ENCODE measurements at places on chromosomes 12 and 14. TPM values are rescaled to one million over a fixed set of nuclear protein-coding genes. Genes with fewer than 3 reads are reported as not detected.

Gene SLC25A21
- total RNA-seq: 2.6 TPM

Gene HIP1R
- 21.7 TPM for total RNA-seq

Gene GON7
- total RNA-seq: 18.3 TPM

DNA sequence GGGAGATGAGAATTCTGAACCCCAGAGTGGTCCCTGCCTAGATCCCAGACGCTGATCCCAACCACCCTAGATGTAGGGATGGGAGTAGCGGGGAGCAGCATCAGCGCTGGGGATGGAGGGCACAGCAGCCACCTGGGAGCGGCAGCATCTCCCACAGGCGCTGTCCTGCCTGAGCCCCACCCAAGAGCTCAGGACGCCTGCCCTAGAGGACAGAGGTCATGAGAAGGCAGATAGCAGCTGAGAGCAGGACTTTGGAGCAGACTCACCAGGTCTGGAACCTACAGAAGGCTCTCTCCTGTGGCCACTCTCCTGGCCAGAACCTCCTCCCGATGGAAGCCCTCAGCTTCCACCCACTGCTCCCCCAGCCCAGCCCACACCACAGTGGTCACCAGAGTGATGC, 7.2 kb downstream of the CCDC85C start:
- H3K4me3 ChIP-seq: no peak overlapping the region
- peaks cover 14% of the 10 kb centered on the region for H3K36me3 ChIP-seq
- no peak overlapping the region for H3K27ac ChIP-seq
- peaks cover 30% of the 10 kb centered on the region for H3K4me1 ChIP-seq

DNA sequence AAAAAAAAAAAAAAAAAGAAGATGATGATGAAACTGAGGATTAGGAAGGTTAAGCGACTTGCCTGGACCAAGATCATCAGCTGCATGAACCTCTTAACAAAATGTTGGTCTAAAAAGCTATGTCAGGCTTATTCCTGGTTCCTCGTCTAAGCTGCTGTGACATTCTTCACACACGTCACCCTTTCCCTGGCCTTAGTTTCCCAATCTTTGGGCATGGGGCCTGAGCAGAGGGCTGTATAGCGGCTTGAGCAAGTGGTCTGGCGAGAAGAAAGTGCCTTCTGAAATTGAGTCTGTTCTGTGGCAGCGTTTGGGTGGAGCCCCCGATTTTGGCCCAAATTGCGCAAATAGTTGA, 58.7 kb upstream of the CCND2 start:
- no peak overlapping the region for H3K4me3 ChIP-seq
- no peaks in the 10 kb centered on the region for H3K36me3 ChIP-seq
- no peaks in the 10 kb centered on the region for H3K27me3 ChIP-seq
- H3K4me1 ChIP-seq: no peaks in the 10 kb centered on the region
- DNase-seq: no peak
- H3K27ac ChIP-seq: no peak overlapping the region
